ENCODE measurements at places on chromosomes 12 and 14.

- no peak for DNase-seq
These were observed 121.7 kb upstream of the CNOT2 start for GRCh38 chr12:70121562-70121961.

GRCh38 chr14:61558271-61558670, 137.0 kb upstream of the HIF1A start:
- no peak for DNase-seq

GRCh38 chr14:68475802-68476201, 317.1 kb downstream of the ZFP36L1 start:
- DNase-seq, result no peak

GRCh38 chr12:24297516-24297915, 348.0 kb upstream of the SOX5 start:
- no peak for DNase-seq

GRCh38 chr14:81831128-81831820, 297.6 kb upstream of the SEL1L start:
- DNase-seq, result no peak

DNA sequence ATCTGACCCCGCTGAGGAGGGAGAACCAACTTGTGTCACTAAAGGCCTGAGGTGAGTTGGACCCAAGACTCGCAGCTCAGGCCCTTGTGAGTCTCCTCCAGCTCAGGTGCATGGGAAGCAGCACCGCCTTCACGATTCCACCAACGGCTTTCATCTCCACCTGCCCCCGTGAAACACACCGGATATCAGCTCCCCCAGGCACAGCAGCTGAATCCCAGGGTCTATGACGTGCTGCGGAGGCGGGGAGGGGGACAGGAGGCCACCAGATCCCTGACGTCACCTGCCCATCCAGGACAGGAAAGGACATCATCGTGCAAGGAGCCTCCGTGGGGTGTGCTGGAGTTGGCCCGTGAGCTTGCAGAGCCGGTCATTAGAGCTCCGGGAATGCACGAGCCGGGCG, 18.5 kb upstream of the SFSWAP start:
- no peak for DNase-seq

- DNase-seq, result no peak
These were observed 59.9 kb downstream of the ACSS3 start for GRCh38 chr12:81137801-81138200.

DNA sequence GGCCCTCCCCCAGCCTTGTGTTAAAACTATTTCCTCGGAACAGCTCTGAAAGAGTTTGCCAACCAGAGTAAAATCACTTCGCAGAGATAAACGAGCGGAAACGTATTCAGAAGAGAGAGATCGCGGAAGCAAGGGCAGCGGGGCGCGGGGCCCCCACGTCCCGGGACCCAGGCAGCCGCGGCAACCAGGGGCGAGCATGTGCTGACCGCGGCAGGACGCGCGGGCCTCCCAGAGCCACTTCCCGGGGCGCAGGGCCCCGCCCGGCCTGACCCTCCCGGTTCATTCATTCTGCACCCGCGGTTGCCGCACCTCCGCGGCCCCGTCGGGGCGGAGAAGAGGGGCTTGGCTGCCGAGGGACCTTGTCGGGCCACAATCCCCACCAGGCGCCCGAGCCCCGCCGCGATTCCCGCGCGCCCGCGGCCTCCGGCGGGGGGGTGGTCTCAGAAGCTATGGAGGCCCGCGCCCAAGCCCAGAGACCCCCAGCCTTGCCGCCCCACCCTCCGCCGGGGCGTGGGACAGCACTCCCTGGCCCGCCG, 598 bp downstream of the UBE2N start:
- DNase-seq, result no peak
